Neural progenitor cell (in vitro differentiated cells): ENCODE measurements at places on chromosomes 5 and 9. TPM values are rescaled to one million over a fixed set of nuclear protein-coding genes. Genes with fewer than 3 reads are reported as not detected.

- no peak overlapping the region for H3K27ac ChIP-seq
- no peak overlapping the region for H3K4me3 ChIP-seq
- peaks cover 6% of the 10 kb centered on the region for H3K36me3 ChIP-seq
- no peaks in the 10 kb centered on the region for H3K4me1 ChIP-seq
These were observed 12.2 kb upstream of the POMT1 start for GRCh38 chr9:131490514-131490913.

DNA sequence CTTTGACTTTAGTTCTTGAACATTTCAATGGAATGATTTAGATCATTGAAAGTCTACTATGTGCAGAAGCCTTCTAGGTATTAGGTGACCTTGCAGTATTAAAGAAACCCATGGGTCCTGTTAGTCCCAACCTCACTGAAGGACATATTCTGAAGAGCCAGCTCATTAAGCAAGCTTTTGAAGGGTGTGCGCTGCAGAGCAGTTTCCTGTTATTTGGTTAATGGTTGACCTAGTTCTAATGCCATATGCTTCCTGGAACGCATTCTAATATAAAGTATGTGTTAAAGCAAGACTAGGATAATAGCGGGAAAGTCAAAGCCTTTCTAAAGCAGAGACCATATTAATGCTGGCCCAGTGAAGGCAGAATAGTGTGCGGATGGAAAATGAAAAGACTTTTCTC lies 20.1 kb downstream of the ZNF462 start:
- no peak for DNase-seq
- H3K4me1 ChIP-seq = peaks cover 25% of the 10 kb centered on the region
- H3K36me3 ChIP-seq = peaks cover 7% of the 10 kb centered on the region
- H3K27me3 ChIP-seq = no peaks in the 10 kb centered on the region

The PCDHB7 gene
- total RNA-seq = 0.21 and 0.90 TPM in 2 replicates

The LCN2 gene
- total RNA-seq = not detected in 2 replicates

The CORO2A gene
- total RNA-seq = 2.4 and 3.6 TPM in 2 replicates

The TXNDC8 gene
- not detected in 2 replicates for total RNA-seq
